ENCODE measurements at places on chromosomes 4 and X.

- DNase-seq: no peak
Measured at GRCh38 chr4:47562297-47562696, 77.2 kb downstream of the ATP10D start.

- no peak for DNase-seq
Measured at GRCh38 chr4:174423257-174423944, 98.9 kb downstream of the HPGD start.

DNA sequence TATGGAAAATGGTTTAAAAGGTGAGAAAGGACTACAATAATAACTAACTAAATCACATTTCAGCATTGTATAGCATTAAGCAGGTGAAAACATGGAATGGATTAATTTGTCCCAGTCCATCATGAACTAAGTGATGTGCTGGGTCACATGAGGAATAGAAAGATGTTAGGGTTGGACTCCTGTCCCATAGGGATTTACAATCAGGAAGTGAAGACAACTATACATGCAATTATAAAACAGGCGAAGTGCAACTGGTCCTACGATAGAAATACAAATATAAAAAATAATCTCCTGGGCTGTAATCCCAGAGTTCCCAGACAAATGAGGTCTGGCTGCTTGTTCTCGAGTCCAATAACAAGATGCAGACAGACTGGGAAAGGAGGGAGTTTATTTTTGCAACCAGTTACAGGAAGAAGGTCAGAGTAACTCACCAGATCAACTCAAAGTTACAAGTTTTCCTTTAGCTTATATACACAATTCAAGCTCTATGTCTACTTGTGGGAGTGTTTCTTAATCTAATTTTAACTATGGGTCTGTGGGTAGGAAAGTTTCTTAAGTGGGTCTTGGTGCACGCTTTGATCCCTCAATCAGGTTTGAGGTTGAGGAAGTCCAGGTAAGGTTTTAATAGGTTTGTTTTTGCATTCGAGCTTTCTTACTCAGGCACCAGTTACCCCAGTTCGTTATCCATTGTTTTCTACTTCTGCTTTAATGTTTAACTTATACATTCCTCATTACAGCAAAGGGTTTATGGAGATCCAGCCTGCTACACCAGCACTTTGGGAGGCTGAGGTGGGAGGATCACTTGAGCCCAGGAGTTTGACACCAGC is 50.1 kb downstream of the IGFBP7 start:
- no peak for DNase-seq

DNA sequence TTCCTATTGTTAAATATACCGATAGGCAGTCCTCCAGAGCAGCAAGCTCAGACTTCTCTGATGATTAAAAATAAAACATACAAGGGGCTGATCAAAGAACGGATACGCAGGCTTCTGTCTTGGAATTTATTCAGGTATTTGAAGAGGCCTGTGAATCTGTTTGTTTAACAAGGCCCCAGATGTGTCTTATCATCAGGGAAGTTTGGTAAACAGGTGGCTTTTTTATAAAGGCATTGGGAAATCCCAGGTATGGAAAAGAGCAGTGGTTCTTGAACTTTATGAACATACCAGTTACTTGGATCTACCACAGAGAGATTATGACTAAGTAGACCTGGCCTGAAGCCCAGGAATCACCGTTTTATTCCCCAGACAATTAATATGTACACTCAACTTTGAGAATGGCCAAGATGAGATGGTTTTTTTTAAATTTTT is 47.9 kb downstream of the SOWAHB start:
- no peak for DNase-seq

DNA sequence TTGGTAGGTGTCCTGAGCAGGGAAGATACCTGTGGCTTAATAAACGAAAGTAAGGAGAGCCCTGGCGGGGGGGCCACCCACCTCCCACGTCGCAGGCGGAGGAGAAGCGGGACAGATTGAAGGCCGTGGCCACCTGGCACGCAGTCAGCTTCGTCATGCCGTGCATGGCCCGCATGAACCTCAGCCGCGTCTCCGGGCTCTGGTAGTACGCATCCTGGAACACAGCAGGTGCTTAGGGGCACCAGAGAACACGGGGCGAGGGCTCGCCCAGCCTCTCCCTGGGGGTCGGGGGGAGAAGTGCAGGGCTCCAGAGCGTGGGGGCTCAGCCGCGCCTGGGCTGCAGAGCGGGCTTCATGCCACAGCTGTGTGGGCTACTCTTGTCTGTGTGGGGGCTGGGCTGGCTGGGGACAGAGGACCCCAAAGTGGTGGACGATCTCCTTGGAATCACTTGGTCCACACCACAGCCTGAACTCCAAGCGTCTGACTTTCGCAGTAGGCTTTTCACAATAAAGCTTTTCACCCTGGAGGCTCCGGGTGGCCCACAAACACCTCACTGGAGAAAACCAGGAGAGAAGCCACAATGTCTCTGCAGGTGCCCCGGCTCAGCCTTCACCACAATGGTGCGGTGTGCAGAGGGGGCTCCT is 27.1 kb upstream of the SLC25A6 start:
- DNase-seq: no peak

- DNase-seq: no peak
Measured at GRCh38 chrX:7586126-7586525, 256.8 kb upstream of the VCX start.

DNA sequence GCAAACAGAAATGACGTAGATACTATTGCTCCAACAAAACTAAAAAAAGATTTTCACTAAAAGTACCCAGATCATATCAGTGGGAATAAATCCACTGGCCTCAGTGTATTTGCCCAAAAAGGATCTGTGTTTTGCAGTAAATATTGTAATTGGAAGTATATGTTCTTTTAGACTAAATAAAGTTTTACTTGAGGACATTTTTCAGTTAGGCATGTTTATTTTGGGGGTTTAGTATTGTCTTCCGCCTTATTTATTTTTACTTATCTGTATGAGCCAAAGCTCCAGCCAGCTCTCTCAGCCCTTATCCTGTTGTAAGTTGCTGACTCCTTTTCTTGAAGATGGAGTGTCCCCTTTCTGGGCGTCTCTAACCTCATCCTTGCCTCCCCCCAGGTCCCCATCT is 49.8 kb downstream of the PTTG2 start:
- no peak for DNase-seq

- peak; percentile 10 for DNase-seq
Measured at GRCh38 chr4:8763966-8764901, 107.4 kb downstream of the HMX1 start.

DNA sequence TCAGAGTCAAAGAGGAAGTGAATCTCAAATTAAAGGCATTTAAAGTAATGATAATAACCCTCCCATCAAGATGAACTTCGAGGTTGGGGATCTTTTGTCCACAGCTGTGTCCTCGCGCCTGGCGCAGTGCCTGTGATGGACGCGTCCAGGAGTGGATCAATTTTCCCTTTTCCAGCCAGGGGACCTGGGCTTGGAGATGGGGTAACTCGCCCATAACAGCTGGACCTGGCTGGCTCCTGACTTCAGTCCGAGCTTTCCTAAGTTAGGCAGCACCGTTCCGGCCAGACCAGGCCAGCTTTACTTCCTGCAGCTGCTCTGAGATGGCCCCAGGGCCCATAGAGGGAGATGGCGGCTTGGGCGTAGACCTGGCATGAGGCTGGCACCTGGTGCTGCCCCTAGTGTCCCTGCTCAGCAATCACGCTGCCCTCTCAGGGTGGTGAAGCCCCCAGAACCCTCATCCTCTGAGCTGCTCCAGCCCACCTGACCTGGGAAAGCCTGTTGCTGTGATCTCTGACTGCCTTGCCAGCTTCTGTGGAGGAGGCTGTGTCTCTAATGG is 23.9 kb downstream of the ADRA2C start:
- peak; percentile 5 for DNase-seq

- DNase-seq: no peak
Measured at GRCh38 chr4:16830081-16830480, 68.4 kb downstream of the LDB2 start.

- peak; percentile 61 for DNase-seq
Measured at GRCh38 chr4:70721747-70722146, at the start of gene RUFY3. TSS of gene RUFY3 (plus strand) at chr4:70721964. CDS start at chr4:70722574, 610 bp downstream.

DNA sequence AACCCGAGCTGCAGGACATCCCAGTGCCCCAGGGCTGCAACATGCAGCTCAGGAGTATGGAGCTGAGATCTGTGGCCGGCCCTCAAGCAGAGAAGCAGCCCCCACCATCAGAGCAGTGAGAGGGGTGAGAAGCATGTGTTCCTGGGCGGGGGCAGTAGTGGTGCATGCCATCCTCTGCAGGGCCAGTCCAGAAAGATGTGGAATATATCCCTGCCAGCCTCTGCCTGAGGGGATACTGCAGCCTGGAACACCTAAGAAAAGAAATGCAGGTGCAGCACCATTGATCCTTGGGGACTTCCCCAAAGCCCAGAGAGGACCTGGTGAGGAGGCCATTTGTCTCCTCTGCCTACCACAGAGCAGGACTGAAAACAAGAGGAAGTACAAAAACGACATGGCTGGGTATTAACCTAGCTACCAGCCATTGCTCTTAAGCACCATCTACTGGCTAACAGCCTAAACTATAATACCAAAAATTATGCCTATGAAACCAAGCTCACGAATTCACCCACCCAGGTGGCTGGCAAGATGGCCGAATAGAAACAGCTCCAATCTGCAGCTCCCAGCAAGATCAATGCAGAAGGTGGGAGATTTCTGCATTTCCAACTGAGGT is 158.8 kb downstream of the ADGRA3 start:
- DNase-seq: no peak

Measured in left hindlimb (tissue), 1 donor.